Amygdala (tissue), 56 donors: ENCODE measurements at places on chromosomes 2 and 18.
A peak's percentile ranks its signal among the peaks of the same experiment; 100 is the strongest.

GRCh38 chr2:174334278-174334715 is 457 bp upstream of the SP9 start:
- no peak for DNase-seq

DNA sequence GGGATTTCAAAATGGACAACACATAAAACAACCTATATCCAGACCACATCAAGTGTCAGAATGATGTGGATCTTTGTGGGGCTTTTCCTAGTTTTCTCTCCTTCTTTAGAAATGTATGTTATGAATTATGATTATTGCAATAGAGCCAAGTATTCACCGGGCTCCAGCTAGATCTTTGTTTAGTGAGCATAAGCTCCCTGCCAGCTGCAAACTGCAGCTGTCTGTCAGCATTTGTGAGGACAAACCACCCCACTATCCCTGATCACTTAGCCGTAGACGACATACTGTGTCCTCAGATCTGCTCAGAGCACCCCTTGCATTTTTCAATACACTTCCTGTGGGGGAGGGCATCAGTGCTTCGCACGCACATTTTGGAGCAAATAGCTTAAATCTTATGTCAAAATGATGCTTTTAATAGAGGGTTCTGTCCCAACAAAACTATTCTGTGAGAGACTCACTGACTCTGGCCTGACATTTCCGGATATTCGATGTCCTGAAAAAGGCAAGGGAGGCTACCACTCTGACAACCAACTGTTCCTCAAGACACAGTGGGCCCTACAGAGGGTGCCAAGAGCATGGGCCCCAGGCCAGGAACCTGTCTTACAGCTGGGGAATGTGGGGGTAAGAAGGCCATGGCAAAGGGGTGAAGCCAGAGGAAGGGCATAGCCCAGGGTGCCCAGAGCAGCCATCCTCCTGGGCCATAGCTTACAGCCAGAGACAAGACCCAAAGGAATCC is 346.0 kb downstream of the ARHGAP15 start:
- no peak for DNase-seq

DNA sequence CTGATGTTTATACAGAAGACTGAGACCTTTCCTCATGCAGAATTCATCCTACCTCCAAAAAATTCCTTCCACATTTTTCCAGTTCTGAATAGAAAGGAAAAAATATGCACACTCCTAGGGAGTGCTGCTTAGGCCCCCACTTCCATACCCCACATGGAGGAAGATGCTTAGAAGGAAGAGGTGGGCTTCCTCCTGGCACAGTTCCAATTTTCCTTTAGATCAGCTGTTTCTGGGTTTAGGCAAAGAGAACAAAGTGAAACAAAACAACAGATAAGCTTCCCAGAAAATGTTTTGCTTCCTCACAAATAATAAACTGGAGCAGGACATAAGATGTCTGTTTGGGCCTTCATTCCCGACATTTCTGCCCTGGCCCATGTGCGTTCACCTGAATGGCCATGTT is 172.6 kb downstream of the PRPF40A start:
- no peak for DNase-seq

- no peak for DNase-seq
Observed at GRCh38 chr18:45116116-45116515, 435.4 kb downstream of the SETBP1 start.

GRCh38 chr2:133197156-133197555 is 371.1 kb downstream of the NCKAP5 start:
- DNase-seq = no peak

- peak; percentile 7 for DNase-seq
Observed at GRCh38 chr2:178484245-178485041, 4.2 kb downstream of the PLEKHA3 start.

- DNase-seq = no peak
Observed at GRCh38 chr2:44324971-44325426, 36.3 kb downstream of the PREPL start.

DNA sequence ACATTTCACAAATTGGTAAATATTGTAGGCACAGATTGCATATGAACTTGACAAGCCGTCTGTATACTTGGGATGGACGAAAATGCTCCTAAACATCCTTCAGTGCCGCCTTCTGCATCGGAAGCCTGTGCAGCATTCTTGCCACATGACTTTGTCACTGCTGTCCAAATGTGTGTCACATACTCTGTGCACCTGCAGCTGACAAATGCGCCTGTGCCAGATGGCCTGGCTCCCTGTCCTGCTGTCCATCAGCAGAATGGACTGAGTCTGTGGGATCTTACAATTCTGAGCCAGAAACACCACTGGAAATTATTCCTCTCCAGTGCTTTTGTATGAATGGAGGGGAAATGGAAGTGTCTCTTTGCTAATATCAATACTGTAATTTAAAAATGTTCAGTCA is 89.9 kb downstream of the DCDC2C start:
- no peak for DNase-seq

DNA sequence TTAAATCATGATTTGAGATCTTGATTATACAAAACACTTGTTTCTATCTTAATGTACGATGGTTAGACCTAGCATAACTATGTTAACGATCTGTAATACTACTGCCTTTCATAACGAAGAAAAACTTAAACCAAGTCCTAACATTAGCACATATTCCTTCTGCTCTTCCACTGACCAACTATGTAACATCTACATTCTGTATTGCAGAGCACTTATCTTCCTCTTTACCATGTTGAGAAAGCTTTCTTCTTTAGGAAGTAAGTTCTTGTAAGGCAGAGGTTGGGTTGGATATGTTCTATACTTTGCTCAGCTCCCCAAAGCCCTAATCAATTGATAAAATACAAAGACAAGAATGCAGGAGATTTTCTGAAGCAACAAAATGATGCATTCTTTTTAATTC is 7.9 kb upstream of the ZNF407 start:
- DNase-seq = no peak

DNA sequence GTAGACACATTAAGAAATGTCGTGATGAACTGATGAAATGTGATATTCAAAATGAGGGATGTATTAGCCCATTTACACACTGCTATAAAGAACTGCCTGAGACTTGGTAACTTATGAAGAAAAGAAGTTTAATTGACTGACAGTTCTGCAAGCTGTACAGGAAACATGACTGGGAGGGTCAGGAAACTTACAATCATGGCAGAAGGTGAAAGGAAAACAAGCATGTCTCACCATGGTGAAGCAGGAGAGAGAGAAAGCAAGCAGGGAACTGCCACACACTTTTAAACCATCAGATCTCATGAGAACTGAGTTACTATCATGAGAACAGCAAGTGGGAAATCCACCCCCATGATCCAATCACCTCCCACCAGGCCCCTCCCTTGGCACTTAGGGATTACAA is 1010.8 kb upstream of the CELF4 start:
- no peak for DNase-seq

DNA sequence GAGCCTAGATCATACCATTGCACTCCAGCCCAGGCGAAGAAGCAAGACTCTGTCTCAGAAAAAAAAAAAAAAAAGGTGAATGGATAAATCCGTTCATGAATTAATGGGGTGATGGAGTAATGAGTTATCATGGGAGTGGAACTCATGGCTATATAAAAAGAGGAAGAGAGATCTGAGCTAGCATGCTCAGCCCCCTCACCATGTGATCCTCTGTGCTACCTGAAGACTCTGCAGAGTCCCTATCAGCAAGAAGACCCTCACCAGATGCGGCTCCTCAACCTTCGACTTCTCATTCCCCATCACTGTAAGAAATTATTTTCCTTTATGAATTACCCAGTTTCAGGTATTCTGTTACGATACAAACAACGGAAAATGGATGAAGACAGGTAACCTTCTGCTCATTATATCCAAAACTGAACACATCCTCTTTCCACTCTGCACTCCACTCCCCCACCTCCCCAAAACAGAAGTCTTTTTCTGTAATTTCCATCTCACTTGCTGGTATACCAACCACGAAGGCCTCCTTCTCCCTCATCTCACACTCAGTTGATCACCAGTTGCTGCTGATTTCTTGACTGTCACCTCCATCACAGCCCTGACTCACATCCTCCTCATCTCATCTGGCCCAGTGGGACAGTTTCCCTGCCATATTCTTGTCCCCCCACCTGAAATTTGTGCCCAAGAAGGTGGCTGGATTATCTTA is 8.8 kb downstream of the RETREG2 start:
- DNase-seq = no peak
